ENCODE measurements at places on chromosomes 5 and 9. TPM values are rescaled to one million over a fixed set of nuclear protein-coding genes. Genes with fewer than 3 reads are reported as not detected.

The SPATA9 gene
- not detected for total RNA-seq

The MYMK gene
- total RNA-seq = not detected

The GCNT4 gene
- total RNA-seq = 2.0 TPM

The GRM6 gene
- not detected for total RNA-seq

The TRIM7 gene
- 0.48 TPM for total RNA-seq

The ZDHHC11B gene
- total RNA-seq = 0.24 TPM

The AGTPBP1 gene
- 41.4 TPM for total RNA-seq
